ENCODE measurements at places on chromosomes 11 and 22.
A peak's percentile ranks its signal among the peaks of the same experiment; 100 is the strongest.

GRCh38 chr22:40462195-40462984 is 92.0 kb downstream of the SGSM3 start:
- no peak for DNase-seq
- peaks cover 14% of the 10 kb centered on the region for H3K36me3 ChIP-seq
- no peaks in the 10 kb centered on the region for H3K4me1 ChIP-seq
- peak overlapping the region; percentile 25 for H3K4me3 ChIP-seq
- no peaks in the 10 kb centered on the region for H3K27me3 ChIP-seq

DNA sequence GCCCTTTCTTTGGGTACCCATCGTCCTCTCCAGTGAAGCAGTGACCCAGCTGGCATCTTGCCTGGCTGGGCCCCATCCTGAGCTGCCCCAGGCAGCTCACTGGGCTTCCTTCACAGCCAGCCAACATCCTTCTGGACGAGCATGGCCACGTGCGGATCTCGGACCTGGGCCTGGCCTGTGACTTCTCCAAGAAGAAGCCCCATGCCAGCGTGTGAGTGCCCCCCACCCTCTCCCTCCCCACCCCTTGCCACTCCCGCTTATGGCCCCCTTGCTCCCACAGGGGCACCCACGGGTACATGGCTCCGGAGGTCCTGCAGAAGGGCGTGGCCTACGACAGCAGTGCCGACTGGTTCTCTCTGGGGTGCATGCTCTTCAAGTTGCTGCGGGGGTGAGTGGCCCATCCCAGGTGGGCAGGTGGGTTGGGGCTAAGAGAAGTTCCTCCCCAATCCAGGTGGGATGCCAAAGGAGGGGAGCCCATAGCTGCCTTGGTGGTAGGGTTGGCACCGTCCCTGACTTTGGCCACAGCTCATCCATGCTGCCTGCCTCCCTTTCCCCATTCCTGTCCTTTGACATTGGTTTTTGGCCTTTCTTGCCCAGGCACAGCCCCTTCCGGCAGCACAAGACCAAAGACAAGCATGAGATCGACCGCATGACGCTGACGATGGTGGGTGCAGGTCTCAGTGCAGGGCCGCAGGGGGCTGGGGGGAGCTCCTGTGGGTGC is 6.8 kb upstream of the ANKRD13D start:
- H3K4me3 ChIP-seq, result no peak overlapping the region
- H3K27me3 ChIP-seq, result no peaks in the 10 kb centered on the region
- peaks cover 39% of the 10 kb centered on the region for H3K4me1 ChIP-seq
- H3K36me3 ChIP-seq, result peaks cover 97% of the 10 kb centered on the region
- DNase-seq, result no peak
- no peak overlapping the region for H3K27ac ChIP-seq

- no peak overlapping the region for H3K4me3 ChIP-seq
- no peak for DNase-seq
- H3K27me3 ChIP-seq, result no peaks in the 10 kb centered on the region
- H3K36me3 ChIP-seq, result peaks cover 41% of the 10 kb centered on the region
- peaks cover 16% of the 10 kb centered on the region for H3K4me1 ChIP-seq
These were observed 13.6 kb upstream of the BID start for GRCh38 chr22:17787716-17788330.

DNA sequence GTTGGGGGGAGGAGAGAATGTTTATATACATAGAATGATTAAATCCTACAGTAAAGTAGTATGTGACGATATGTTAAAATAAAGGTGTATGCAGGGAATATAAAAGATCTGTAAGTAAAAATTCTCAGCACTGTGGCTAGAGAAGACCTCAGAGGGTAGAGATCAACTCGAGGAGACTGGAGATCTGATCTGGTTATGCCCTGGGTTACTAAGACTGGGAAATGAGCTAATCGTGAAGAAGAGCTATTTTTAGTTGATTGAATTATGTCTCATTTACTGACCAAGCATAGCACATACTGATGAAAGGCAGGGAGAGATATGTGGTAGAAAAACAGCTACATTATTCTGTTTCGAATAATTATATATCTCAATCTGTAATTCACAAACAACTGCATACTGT is 42.8 kb upstream of the ALKBH3 start:
- peak; percentile 25 for DNase-seq
- H3K27me3 ChIP-seq, result no peaks in the 10 kb centered on the region
- H3K36me3 ChIP-seq, result no peaks in the 10 kb centered on the region
- H3K4me1 ChIP-seq, result peaks cover 2% of the 10 kb centered on the region
- no peak overlapping the region for H3K4me3 ChIP-seq

- peaks cover 13% of the 10 kb centered on the region for H3K27me3 ChIP-seq
- H3K4me1 ChIP-seq, result no peaks in the 10 kb centered on the region
- no peaks in the 10 kb centered on the region for H3K36me3 ChIP-seq
- H3K27ac ChIP-seq, result no peak overlapping the region
- no peak overlapping the region for H3K4me3 ChIP-seq
- DNase-seq, result no peak
These were observed 1.4 kb downstream of the MOV10L1 start for GRCh38 chr22:50091092-50091768.

- no peaks in the 10 kb centered on the region for H3K27me3 ChIP-seq
- H3K27ac ChIP-seq, result no peak overlapping the region
- DNase-seq, result peak; percentile 34
- H3K4me3 ChIP-seq, result no peak overlapping the region
These were observed 843.7 kb upstream of the CHORDC1 start for GRCh38 chr11:91066456-91067047.

DNA sequence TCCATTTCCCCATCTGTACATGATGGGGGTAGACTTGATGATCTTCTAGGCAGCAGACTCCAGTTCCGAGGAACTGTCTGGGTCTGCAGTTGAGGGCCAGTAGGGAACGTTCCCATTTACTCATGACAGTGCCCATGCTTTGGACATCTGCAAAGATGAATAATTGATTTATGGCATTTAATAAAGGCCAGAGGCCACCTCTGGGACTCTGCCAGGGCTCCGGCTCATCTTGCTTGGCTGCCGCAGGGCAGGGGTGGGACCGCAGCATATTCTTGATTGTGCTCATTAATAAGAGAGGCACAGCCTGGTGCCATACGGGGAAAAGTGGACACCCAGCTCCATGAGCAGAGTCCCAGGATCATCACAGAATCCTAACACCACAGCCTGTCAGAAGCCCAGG is 28.1 kb upstream of the KLHL35 start:
- no peaks in the 10 kb centered on the region for H3K27me3 ChIP-seq
- no peak overlapping the region for H3K4me3 ChIP-seq
- peaks cover 16% of the 10 kb centered on the region for H3K4me1 ChIP-seq
- no peak for DNase-seq

DNA sequence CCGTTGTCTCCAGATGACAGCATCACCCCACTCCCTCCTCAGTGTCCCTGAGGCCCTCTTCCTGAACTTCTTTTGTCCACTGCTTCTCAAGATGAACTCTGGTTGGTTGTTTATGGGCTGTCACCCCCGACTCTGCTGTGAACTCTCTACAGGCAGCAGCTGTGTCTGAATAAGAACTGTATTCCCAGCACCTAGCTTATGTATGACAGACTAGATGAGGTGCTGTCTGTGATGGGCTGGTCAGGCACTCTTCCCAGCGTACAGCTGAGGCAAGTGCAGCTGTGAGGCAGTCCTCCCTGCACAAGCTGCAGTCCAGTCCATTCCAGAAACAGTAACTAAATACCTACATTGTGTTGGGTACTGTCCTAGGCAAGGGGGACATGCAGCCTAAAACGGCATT is 111.4 kb upstream of the PITPNB start:
- peaks cover 85% of the 10 kb centered on the region for H3K4me1 ChIP-seq
- H3K27me3 ChIP-seq, result no peaks in the 10 kb centered on the region
- peaks cover 16% of the 10 kb centered on the region for H3K36me3 ChIP-seq
- peak; percentile 95 for DNase-seq
- H3K4me3 ChIP-seq, result no peak overlapping the region

DNA sequence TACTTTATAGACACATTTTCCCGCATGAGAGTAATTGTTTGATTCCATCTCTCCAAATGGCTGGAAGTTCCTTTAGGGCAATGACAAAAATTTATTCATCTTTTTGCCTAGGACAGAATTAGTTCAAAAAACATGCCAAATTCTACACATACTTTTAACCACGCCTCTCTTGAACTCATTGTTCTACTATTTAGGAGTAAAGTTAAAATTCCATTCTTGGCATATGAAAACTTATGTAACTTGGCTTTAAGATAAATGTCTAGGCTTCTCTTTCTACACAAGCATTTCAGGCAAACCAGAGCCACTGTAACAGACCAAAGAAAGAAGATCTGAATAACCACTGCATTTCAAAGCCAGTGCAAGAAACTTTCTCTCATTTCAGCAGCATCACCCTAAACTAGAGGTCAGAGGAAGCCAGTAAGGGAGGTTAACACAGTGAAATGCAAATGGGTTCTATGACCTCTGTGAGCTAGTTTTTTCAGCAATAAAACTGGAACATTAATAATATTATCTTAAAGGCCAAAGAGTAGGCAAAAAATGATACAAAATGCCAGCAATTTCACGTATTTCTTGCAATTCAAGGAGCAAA is 73.0 kb downstream of the RSF1 start:
- no peaks in the 10 kb centered on the region for H3K4me1 ChIP-seq
- H3K4me3 ChIP-seq, result no peak overlapping the region
- DNase-seq, result no peak
- H3K27me3 ChIP-seq, result no peaks in the 10 kb centered on the region

DNA sequence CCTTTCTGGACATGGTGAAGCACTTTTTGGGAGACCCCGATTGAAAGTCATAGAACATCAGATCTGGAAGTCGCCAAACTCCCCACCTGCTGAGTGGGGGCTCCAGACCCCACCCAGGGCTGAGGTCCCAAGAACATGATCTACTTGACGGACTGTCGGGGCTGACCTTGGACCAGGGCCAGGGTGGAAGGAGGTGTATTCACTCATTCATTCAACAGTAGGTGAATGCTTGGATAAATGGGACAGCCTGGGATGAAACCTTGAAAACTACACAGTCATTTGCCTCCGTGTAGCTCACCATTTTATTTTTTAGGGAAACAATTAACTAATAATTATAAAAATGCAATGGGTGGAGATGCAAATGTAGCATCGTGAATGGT is 629.0 kb downstream of the BRD1 start:
- no peaks in the 10 kb centered on the region for H3K36me3 ChIP-seq
- H3K27ac ChIP-seq, result no peak overlapping the region

- H3K4me1 ChIP-seq, result no peaks in the 10 kb centered on the region
- H3K27me3 ChIP-seq, result no peaks in the 10 kb centered on the region
- no peak overlapping the region for H3K27ac ChIP-seq
- H3K4me3 ChIP-seq, result no peak overlapping the region
- no peaks in the 10 kb centered on the region for H3K36me3 ChIP-seq
- no peak for DNase-seq
These were observed 160.5 kb downstream of the C11orf87 start for GRCh38 chr11:109582470-109582869.

DNA sequence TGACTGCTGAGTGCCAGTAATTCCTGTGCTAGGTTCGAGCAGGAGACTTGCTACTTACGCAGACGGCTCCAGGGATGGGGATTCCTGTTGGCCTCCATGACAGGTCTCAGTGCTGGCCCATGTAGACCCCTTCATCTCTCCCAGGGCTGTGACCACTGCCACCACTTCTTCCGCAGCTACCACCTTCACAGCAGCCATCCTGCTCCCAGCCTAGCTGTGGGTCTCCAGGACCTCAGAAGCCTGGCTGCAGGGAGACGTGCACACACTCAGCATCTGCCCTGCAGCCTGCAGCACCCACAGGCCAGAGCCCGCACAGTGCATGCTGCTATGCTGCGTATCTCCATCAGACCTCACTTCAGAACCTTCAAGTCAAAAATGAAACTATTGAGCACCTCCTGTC is 1503.9 kb downstream of the BRD1 start:
- no peaks in the 10 kb centered on the region for H3K36me3 ChIP-seq
- H3K4me3 ChIP-seq, result no peak overlapping the region
- no peak overlapping the region for H3K27ac ChIP-seq
- no peaks in the 10 kb centered on the region for H3K27me3 ChIP-seq
- peaks cover 5% of the 10 kb centered on the region for H3K4me1 ChIP-seq

GRCh38 chr11:27228906-27229290 is 134.1 kb downstream of the CCDC34 start:
- H3K27ac ChIP-seq, result peak overlapping the region; percentile 65
- no peaks in the 10 kb centered on the region for H3K27me3 ChIP-seq
- no peak overlapping the region for H3K4me3 ChIP-seq

GRCh38 chr11:113084297-113084696 is 123.1 kb downstream of the NCAM1 start:
- H3K36me3 ChIP-seq, result no peaks in the 10 kb centered on the region
- no peak overlapping the region for H3K27ac ChIP-seq
- DNase-seq, result no peak
- H3K4me1 ChIP-seq, result peaks cover 2% of the 10 kb centered on the region
- H3K27me3 ChIP-seq, result no peaks in the 10 kb centered on the region

- H3K4me3 ChIP-seq, result no peak overlapping the region
- H3K36me3 ChIP-seq, result no peaks in the 10 kb centered on the region
These were observed 29.1 kb upstream of the BIRC3 start for GRCh38 chr11:102287964-102288724.

DNA sequence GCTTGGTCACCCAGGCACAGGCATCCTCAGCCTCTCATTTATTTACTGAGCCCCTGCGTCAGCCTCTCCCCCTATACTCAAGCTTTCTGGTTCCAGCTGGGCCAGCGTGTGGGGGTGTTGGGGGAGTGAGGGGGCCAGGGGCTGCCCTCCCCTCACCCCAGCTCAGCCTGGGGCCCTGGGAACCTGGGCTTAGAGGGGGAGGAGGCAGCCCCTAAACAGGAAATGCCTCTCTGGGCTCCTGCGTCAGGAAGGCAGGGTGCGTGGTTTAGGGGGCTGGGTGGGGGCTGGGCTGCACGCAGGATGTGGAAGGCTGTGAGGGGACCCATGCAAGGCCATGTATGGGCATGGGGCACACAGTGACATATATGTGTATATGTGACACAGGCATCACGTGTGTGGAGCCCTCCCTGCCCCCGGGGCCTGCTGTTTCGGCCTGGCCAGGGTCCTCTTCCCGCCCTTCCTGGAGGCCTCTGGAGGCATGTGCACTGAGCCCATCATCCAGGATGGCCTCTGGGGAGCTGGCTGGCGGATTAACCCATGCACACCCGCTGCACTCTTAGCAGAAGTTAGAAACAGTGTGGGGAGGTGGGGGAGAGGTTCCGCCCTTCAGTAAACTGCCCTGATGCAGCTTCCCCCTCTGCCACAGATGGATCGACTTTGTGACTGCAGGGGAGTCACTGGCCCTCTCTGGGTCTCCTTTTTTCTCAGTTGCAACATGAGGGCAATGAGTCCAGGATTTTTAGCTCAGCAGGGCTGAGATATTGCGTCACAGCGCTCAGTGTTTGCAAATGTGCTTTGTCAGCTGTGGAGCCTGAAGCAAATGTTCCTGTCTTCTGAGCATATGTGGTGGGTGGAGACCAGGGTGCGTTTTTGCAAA is 1.1 kb upstream of the CD248 start:
- H3K4me3 ChIP-seq, result no peak overlapping the region
- DNase-seq, result peak; percentile 80
- H3K27ac ChIP-seq, result peak overlapping the region; percentile 85
- no peaks in the 10 kb centered on the region for H3K36me3 ChIP-seq
- H3K4me1 ChIP-seq, result peaks cover 58% of the 10 kb centered on the region

GRCh38 chr22:17952273-17952801 is 72.0 kb downstream of the MICAL3 start:
- no peak overlapping the region for H3K4me3 ChIP-seq
- peaks cover 45% of the 10 kb centered on the region for H3K4me1 ChIP-seq
- DNase-seq, result no peak
- no peak overlapping the region for H3K27ac ChIP-seq
- no peaks in the 10 kb centered on the region for H3K27me3 ChIP-seq
- H3K36me3 ChIP-seq, result no peaks in the 10 kb centered on the region

GRCh38 chr11:44335052-44335760 is 25.3 kb upstream of the ALX4 start:
- H3K4me3 ChIP-seq, result no peak overlapping the region
- peaks cover 9% of the 10 kb centered on the region for H3K4me1 ChIP-seq
- no peak overlapping the region for H3K27ac ChIP-seq
- H3K36me3 ChIP-seq, result no peaks in the 10 kb centered on the region
- DNase-seq, result no peak
